ENCODE measurements at places on chromosomes 2 and 18.

- no peak for DNase-seq
Measured at GRCh38 chr2:222307978-222308730, 9.4 kb upstream of the PAX3 start.

DNA sequence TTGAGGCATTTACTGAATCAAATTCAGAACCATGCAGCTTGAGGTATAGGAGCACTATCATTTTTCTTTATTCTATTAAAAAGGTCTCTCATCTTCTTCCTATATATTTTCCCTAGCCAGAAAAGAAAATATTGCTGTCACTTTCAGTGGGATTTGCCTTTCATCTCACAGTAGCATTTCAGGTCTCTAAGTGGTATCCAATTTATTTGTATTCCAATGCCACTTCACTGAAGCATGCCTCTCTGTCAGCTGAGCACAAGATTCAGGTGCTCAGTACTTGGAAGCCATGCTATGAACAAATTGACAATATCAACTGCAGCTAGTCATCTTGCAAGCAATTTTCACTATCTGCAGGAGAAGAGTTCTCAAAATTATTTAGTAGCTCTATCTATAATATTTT lies 457.2 kb upstream of the SLC39A10 start:
- no peak for DNase-seq

- DNase-seq = peak; percentile 51
Measured at GRCh38 chr2:148812306-148812705, 62.7 kb upstream of the KIF5C start.

DNA sequence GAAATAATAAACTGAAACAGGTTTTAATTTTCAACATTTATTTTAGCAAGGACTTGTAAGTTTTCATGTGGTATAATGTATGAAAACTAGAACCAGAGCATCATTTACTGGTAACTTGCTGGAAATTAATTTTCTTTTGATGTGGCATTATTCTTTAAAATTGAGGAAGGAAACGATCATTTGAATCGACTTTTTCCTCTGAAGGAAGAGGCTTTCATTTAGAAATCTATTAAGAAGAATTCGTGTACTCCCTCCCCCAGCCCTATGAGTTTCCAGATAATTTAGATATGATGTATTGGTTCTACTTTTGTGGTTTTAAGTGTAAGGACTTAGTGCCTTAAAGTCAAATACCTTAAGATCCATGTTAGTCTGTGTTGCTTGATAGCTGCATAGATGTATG lies 2.5 kb downstream of the BABAM2 start:
- DNase-seq = no peak

DNA sequence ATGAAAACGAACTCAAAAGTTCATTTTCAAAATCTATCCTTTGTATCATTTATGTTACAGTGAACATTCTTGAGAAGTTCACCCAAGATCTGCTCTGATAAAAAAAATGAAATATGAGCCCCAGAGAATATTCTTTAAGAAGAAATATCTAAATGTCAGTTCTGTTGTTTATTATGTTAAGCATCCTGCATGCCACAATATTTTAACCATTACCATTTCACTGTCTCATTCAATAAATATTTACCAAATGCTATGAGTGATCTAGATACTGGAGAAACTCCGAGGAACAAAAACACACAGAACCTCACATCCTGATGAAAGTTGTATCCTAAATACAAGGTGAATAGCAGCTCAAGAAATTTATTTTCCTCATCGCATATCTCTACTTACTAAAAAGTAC lies 170.2 kb downstream of the ZNF385B start:
- DNase-seq = peak; percentile 49

DNA sequence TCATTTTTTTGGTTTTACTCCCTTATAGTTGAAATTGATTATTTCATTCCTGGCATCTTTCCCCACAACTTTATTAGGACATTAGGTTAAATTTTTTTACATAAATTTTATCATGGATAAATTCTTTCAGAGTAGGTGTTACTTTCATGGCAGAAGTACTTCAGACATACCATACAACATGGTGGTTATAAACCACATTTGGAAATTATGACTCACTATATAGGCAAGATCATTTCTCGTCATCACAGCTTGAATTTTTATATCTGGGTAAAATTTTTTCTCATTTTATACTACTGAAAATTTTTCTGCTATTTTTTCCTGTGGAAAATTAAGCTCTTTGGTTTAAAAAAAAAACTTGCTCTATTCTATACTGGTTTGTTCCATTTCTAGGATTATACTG lies 111.9 kb upstream of the COL5A2 start:
- no peak for DNase-seq

DNA sequence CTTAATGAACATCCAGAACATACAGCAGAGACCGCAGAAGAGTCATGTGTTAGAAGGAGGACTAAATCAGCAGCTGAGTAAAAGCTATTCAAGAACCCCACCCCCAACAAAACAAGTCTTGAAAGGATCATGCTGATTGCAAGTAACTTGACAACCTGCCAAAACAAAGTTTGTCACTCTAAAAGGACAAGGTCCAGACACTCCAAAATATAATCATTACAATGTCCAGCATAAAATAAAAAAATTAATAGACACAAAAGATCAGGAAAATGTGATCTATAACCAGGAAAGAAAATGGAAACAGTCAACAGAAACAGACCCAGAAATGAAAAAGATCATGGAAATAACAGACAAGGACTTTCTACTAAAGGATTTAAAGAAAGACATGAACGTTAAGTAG lies 28.5 kb downstream of the CCDC88A start:
- no peak for DNase-seq

DNA sequence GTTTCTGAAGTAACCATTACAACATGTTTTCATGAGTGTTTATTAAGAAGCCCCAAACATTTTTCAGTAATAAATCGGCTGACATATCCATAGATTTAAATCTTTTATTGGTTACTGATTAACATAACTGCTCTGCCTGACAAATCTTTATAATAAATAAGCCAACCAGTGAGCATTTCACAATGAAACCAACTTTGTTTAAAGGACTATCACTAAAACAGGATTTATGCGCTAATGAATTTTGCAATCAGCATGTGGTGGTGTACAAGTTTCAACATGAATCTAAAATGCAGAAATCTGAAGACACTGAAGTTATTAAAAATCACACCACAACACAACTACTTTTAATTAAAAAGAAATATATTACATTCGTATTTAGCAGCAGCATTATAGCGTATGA lies 166.7 kb downstream of the MEIS1 start:
- no peak for DNase-seq

DNA sequence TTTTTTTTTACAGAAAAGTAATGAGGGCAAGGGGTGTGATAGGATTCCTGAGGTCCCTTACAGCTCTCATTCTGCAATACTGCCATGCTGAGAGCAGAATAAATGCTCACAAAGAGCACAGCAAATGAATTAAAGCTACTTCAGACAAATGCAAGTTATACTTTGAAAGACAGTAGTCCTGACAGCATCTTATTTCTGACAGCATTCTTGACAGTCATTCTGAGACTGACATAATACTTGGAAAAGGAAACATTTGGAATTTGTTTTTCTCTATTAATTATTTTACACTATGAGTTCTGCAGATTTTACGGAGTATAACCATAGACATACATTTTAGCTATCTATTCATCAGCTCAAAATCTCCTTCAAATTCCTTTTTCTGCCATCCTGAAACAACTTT lies 935.2 kb upstream of the FAM98A start:
- no peak for DNase-seq

GRCh38 chr18:48805826-48806535 lies 144.8 kb downstream of the SMAD7 start:
- DNase-seq = no peak

DNA sequence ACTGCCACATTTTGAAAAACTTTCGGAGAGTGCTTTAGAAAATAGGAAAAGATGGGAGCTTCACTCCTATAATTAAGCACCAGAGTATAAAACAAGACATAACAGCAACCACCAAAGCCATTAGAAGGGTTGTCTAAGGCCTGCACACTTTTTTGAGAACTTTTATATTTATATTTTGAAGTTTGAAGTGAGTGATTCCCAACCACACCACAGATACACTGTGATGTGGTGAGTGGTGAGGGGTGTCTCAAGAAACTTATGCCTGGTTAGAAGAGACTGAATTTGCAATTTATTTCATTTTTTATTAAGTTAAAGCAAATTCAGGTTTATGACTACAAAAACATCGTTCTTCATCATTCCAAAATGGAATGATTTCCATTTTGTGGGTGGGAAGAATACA lies 161.9 kb downstream of the DNAH6 start:
- no peak for DNase-seq
